Lower lobe of right lung (tissue), 2 donors: ENCODE measurements at places on chromosomes 6 and 20. TPM values are rescaled to one million over a fixed set of nuclear protein-coding genes. Genes with fewer than 3 reads are reported as not detected.

- H3K4me1 ChIP-seq: no peaks in the 10 kb centered on the region
- no peak overlapping the region for H3K4me3 ChIP-seq
- no peaks in the 10 kb centered on the region for H3K27me3 ChIP-seq
- DNase-seq: no peak
- H3K27ac ChIP-seq: no peak overlapping the region
These were observed 52.6 kb upstream of the MAFB start for GRCh38 chr20:40741507-40742106.

GRCh38 chr6:82741996-82742385 lies 323.6 kb downstream of the UBE3D start:
- no peak overlapping the region for H3K4me3 ChIP-seq
- DNase-seq: no peak
- H3K27me3 ChIP-seq: no peaks in the 10 kb centered on the region
- no peaks in the 10 kb centered on the region for H3K4me1 ChIP-seq
- no peak overlapping the region for H3K27ac ChIP-seq
- no peaks in the 10 kb centered on the region for H3K36me3 ChIP-seq

The CLDN20 gene
- total RNA-seq: not detected

The RAB22A gene
- total RNA-seq: 22.6 TPM

The SGK2 gene
- total RNA-seq: 1.2 TPM
